ENCODE measurements at places on chromosomes 16 and 17. TPM values are rescaled to one million over a fixed set of nuclear protein-coding genes. Genes with fewer than 3 reads are reported as not detected.

CLEC3A gene
- polyA plus RNA-seq: not detected

CHST5 gene
- polyA plus RNA-seq: not detected

USP43 gene
- polyA plus RNA-seq: not detected

EXOC3L1 gene
- polyA plus RNA-seq: not detected

PPP1R27 gene
- 0.20 TPM for polyA plus RNA-seq

ZFP3 gene
- polyA plus RNA-seq: 0.75 TPM

HIGD1B gene
- not detected for polyA plus RNA-seq

C16orf96 gene
- polyA plus RNA-seq: not detected

USP22 gene
- 161 TPM for polyA plus RNA-seq

TTLL6 gene
- polyA plus RNA-seq: not detected

KRTAP4-3 gene
- not detected for polyA plus RNA-seq

CA4 gene
- not detected for polyA plus RNA-seq

GJC1 gene
- 24.1 TPM for polyA plus RNA-seq

WFDC1 gene
- 6.8 TPM for polyA plus RNA-seq

CAMKK1 gene
- polyA plus RNA-seq: 7.7 TPM

ADAP2 gene
- 1.2 TPM for polyA plus RNA-seq

MT1G gene
- 0.56 TPM for polyA plus RNA-seq

UMOD gene
- not detected for polyA plus RNA-seq

SLC52A1 gene
- polyA plus RNA-seq: not detected

DNAAF8 gene
- 1.7 TPM for polyA plus RNA-seq

TBX6 gene
- 0.06 TPM for polyA plus RNA-seq

TMEM238L gene
- not detected for polyA plus RNA-seq

SPNS3 gene
- not detected for polyA plus RNA-seq

CLEC19A gene
- not detected for polyA plus RNA-seq

RAC3 gene
- 32.0 TPM for polyA plus RNA-seq

SEPTIN12 gene
- not detected for polyA plus RNA-seq

CCDC78 gene
- 5.5 TPM for polyA plus RNA-seq

FOXC2 gene
- polyA plus RNA-seq: 9.2 TPM

DPEP3 gene
- not detected for polyA plus RNA-seq

HP gene
- polyA plus RNA-seq: not detected

TUBB3 gene
- 428 TPM for polyA plus RNA-seq

ABCA9 gene
- not detected for polyA plus RNA-seq

TPSD1 gene
- polyA plus RNA-seq: not detected

WSCD1 gene
- polyA plus RNA-seq: not detected
